CD4-positive, alpha-beta T cell treated with Interleukin-15 for 4 hours (primary cell): ENCODE measurements at places on chromosomes 6 and 20.

DNA sequence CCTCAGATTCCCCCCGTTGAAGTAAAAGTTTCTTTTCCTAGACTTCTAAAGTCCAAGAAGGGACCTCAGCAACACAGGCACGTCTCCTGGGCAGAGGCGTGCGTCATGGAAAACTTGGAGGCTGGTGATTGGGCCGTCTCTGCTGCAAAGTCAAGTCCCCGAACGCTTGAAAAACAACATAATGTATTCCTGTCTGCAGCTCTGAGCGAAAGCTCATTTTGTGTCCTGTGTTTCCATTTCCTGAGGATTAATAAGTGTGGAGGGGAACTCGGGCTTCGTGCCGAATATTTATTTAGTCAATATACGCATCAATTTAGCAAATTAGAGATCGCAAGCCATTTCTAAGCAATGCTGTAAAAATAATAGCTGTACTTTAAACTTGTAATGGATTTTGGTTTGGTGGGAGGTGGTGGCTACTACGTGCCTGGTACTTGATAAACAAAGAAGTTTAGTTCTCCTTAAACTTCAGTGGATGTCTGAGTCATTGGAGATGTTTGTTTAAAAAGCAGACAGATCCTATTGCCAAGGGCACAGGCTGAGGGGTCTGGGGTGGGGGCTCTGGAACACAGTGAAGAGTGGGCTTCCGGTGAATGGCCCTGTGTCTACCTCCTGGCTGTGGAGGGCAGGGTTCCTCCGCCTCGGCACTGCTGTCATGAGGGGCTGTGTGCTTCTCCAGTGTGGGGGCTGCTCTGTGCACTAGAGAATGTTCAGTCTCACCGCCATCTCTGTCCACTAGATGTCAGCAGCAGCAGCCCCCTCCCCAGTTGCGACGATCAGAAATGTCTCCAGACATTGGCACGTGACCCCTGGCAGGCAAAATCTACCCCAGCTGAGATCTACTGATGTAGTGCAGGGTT lies 21.8 kb downstream of the PCK1 start:
- DNase-seq = no peak

GRCh38 chr6:41640426-41640825 lies 2.2 kb downstream of the MDFI start:
- DNase-seq = no peak

- DNase-seq = no peak
These were observed 161.3 kb upstream of the PHACTR1 start for GRCh38 chr6:12555267-12555666.

GRCh38 chr6:54559136-54559535 lies 250.9 kb downstream of the TINAG start:
- no peak for DNase-seq

DNA sequence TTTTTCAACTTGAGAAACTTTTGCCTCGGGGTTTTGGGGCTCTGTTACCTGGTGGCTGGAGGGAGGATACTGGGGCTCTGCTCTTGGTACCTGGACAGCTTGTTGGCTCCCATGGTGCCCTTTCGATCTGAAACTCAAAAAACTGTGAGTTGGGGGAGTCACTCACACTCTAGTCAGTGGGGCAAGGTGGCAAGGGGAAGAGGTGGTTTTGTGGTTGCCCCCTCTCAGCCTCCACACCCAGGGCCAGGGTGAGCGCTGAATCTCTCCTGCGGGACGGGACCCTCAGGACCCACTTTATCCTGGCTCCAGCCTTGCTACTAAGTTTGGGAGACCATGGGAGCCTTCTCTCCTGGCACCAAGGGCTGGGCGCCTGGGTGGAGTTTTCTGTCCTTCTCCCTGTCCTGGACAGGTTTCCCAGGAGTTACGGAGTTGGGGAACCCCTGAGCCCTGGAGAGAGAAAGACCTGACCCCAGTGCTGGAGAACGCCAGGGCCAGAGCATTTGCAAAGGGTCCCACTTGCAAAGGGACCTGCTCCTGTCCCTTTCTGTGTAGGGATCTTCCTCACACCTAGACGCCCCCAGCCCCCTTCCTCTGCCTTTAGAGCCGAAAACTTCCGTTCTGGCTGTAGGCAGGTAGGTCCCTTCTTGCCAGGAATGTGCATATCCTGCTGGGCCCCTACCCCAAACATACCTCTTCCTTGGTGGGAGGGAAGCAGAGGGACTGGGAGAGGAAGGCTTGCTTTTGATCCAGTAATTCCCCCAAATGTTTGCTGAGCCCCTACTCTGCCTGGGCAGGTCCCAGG lies 2.9 kb downstream of the FOXP4 start:
- DNase-seq = no peak

GRCh38 chr6:31720196-31720770 lies 1.3 kb downstream of the LY6G6C start:
- no peak for DNase-seq
